ENCODE measurements at places on chromosomes 1 and 21.

GRCh38 chr1:110508028-110508940 lies 10.7 kb downstream of the KCNA10 start:
- no peak for DNase-seq

DNA sequence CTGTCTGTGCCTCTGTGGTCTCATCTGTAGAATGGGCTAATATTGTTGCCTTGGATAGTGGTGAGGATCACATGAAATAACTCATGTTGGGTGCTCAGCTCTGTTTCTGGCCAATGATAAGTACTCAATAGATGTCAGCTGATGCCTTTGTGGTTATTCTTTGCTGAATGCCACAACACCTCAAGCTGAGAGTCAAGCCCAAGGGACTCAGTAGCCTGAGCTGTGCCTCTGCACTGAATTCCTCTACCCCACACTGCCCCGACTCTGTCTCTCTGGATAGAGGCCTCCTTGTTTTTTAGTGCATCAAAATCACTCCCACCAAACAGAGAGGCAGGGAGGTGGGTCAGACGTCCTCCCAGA lies 196.1 kb upstream of the VAMP3 start:
- no peak for DNase-seq

DNA sequence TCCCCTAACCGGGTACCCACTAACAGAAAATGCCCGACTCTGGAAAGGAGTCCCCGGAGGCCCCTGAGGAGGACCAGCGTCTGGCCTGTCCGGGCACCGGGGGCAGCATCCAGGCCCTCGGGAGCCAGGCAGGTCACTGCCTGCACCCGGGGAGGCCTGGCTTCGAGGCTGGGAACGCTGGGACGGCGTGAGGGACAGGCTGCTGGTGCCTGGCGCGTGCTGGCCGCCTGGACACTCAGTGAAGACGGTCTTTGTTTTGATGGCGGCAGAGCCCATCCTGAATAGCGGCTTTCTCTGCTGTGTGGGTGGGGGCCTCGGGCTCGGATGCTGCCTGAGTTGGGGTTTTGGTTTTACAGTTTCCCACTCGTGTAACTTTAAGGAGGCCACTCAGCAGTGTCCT lies 37.6 kb downstream of the PRKCZ start:
- no peak for DNase-seq

- DNase-seq, result no peak
These were observed 3.6 kb upstream of the MAN1A2 start for GRCh38 chr1:117363571-117364048.

DNA sequence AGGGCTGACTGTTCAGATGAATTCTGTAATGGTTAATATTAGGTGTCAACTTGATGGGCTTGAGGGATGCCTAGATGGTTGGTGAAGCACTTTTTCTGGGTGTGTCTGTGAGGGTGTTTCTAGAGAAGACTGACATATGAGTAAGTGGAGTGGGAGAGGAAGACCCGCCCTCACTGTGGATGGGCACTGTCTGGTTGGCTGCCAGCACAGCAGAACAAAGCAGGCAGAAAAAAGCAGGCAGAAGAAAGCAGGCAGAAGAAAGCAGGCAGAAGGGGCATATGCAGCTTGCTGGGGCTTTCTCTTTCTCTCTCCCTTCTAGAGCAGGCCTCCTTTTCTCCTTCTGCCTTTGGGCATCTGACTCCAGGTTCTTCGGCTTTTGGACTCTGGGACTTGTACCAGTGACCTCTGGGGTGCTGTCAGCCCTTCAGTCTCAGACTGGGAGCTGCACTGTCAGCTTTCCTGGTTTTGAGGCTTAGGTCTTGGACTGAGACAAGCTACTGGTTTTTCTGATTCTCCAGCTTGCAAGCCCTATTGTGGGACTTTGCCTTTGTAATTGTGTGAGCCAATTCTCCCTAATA lies 42.9 kb upstream of the CD2 start:
- no peak for DNase-seq
